Activated CD8-positive, alpha-beta memory T cell treated with anti-CD3 and anti-CD28 coated beads, Interleukin-2, amount 50 U/mL, for 48 hours (primary cell): ENCODE measurements at places on chromosomes 11 and 22.

GRCh38 chr22:19149047-19149883, 827 bp downstream of the GSC2 start:
- no peak for DNase-seq

DNA sequence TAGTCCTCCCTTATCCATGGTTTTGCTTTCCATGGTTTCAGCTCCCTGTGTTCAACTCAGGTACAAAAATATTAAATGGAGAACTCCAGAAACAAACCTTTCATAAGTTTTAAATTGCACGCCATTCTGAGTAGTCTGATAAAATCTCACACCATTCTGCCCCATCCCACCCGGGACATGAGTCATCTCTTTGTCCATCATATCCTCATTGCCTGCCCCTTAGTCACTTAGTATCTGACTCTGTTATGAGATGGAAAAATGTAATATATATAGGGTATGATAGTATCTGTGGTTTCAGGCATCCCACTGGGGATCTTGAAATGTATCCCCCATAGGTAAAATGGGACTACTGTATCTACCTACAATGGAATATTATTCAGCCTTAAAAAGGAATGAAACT, 35.5 kb upstream of the FGF3 start:
- no peak for DNase-seq

- DNase-seq = no peak
Measured at GRCh38 chr11:14029971-14030920, 67.7 kb downstream of the SPON1 start.

DNA sequence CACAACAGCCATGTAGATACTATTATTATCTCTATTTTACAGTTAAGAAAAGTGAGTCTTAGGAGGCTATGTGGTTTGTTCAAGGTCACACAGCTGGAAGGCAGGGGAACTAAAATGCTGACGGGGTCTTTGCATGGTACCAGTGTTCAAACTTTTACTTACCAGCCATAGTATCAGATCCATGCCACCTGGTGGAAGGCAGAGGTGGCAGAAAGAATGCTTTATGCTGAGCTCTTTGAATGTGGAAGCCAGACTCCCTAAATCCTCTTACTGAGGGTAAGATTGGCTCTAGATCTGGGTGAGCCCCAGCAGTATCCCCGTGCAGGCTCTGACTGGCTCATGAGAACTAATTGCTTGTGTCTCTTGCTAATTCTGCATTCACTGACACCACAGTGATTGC, 54.3 kb upstream of the NAV2 start:
- DNase-seq = no peak

DNA sequence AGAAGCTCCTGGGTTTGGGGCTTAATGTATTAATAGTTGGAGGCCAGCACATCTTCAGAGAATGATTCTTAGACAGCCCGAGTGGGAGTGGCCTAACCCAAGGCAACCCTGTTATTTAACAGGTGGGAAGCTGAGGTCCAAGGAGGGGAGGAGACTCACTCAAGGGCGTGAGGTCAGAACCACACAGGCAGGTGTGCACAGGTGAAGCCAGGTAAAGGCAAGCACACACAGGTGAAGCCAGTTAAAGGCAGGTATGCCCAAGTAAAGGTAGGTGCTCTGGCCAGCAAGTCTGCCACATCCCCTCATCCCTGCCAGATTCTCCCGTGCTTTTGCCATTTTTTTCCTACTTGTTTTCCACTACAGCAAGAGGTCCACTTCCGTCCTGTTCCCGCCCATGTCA, 2.9 kb upstream of the SHANK2 start:
- DNase-seq = no peak

- no peak for DNase-seq
Measured at GRCh38 chr11:85896876-85897275, 41.7 kb downstream of the CCDC83 start.
